NCI-H524 (cell line): ENCODE measurements at places on chromosomes 7 and 10.

GRCh38 chr10:101330631-101331225 lies 23.2 kb upstream of the BTRC start:
- peak; percentile 25 for DNase-seq

DNA sequence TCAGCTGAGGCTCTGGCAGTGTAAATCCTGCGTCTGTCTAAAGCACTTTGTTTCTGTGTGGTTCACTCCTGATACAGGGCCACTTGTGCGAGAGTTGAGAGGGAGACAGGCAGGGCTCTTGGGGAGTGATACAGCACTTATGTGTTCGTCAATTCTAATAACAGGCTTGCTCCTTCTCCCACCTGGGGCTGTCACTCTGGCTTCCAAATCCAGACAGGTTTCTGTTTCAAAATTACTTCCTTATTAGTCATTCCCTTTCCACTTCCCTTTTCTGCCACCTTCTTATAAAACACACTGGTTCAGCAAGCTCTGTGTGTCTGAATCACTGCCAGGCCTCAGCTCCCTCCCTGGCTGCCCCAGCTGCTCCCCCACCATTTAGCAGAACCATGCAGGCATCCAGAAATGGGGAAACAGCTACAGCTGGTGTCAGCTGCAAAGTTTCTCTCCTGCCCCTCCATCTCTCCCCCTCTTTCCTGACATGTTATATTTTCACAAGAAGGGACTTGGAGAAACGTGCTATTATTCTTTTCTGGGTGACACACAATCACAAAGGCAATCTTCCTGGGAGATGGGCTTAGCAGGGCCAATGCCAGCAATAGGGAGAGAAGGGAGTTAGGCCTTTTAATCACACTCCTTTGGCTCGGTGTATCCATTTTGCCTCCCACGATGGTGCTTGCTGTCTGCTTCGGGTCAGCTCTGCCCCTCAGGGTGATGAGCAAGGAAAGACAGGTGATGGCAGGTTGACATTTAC lies 58.4 kb upstream of the ZNRF2 start:
- peak; percentile 87 for DNase-seq

- no peak for DNase-seq
Observed at GRCh38 chr10:2897619-2898508, 169.5 kb upstream of the PFKP start.

DNA sequence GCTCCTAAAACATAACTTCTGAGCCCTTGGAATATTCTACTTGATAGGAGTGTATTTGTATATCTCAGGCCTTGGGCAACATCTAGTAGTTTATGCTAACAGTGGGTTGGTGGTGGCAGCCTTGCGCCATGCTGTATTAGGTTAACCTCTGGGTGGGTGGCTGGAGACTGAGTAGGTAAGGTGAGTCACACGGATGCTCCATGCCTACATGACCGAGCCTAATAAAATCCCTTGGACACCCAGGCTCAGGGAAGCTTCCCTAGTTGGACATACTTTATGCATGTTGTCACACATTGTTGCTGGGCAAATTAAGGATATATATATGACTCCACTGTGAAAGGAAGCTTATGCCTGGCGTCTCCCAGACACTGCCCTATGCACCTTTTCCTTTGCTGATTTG lies 6.0 kb upstream of the DAGLB start:
- DNase-seq, result no peak

DNA sequence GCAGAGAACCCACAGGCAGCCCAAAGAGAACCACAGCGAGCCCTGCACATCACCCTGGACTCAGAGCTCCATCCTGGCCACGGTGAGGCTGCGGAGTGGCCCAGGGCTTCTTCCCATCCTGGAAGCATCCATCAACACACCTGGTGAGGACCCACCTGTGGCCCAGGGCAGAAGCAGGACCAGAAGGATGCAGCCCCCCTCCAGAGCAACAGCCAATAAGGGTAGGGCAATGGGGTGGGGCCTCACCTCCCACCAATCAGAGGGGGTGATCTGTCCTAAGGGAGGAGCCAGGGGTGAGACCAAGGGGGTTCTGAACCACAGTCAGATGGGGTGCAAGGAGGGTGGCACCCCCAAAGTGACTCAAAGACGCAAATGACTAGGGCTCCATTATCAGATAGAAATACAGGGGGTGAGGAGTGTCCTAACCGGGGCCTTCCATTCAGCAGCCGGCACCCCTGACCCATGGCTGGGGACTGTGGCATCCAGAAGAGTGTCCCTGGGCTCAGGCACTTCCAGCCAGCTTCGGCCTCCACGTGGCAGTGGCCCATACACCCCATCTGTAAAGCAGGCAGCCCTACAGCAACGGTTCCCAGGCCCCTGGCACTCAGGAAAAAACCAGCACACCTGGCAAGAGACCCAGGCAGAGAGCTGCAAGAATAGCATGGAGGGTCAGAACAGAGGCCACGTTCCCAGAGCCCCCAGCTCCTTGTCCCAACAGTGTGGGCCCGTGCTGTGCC lies 36.9 kb downstream of the STK32C start:
- DNase-seq, result no peak

DNA sequence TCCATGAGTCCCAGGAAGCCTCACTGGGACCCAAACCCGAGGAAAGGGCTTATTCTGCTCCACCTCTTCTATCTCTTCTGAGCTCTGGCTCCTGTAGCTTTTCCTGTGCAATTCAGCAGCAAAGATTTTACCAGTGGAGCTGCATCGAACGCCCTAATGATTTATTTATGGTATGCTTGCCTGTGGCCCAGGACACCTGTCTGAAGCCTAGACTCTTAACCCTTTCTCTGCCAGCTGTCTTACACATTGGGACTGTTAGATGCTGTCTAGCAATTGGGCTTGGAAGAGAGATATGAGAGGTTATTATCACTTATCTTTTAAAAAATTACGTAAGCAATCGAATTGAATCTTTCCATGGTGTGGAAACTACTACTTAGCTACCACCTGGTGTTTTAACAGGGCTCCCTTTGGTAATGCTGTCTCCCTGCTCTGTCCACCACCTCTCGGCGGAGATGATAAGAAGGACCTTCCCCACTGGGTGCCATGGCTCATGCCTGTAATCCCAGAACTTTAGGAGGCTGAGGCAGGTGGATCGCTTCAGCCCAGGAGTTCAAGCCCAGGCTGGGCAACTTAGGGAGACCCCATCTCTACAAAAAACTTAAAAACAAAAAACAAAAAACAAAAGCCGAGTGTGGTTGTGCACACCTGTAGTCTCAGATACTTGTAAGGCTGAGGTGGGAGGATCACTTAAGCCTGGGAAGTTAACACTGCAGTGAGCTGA lies 8.8 kb downstream of the ACSL5 start:
- DNase-seq, result no peak

- no peak for DNase-seq
Observed at GRCh38 chr10:83017076-83017867, 1122.0 kb upstream of the GHITM start.

- DNase-seq, result peak; percentile 25
Observed at GRCh38 chr7:156223935-156224832, 411.9 kb upstream of the SHH start.

DNA sequence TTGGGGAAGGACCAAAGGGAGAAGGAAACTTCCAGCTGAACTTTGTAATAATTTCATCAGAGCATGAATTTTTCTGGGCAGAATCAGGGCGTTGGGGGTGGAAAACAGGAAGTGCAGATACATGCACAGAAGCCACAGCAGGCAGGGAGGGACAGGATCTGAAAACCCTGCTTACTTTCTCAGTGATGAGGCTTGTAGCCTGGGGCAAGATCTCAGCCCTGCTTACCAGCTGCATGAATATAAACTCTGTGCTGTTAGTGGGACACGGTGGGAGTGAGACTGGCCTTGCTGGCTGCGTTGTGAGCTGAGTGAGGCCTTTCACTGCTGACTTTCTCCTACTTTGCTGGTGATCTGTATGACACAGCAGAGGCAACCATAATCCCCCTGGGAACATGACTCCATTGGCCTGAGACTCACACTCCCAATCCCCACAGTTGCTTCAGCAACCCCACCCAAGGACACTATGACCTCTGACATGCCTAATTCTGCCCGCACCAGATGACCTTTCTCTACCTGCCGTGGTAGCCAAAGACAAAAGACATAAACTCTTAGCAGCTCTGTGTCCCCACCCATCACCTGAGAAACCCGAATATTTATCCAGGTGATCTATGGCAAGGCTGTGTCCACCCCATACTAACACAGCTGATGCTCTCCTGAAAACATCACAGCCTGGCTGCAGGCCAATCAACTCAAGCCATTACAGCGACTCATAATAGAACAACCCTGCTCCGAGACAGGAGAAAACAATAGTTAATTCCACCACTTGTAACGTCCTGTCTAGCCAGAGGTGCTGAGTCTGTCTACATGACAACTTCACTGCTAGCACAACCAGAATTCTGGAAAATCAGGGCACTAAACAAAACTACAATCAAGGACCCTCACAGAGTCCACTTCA lies 190.7 kb upstream of the CHRM2 start:
- DNase-seq, result no peak

- peak; percentile 51 for DNase-seq
Observed at GRCh38 chr10:69644658-69645295, 14.7 kb downstream of the FAM241B start.

- peak; percentile 51 for DNase-seq
Observed at GRCh38 chr7:77415823-77416620, at the start of gene GSAP. Gene GSAP (minus strand): TSS chr7:77416349. CDS start chr7:77416321, 28 bp downstream.

DNA sequence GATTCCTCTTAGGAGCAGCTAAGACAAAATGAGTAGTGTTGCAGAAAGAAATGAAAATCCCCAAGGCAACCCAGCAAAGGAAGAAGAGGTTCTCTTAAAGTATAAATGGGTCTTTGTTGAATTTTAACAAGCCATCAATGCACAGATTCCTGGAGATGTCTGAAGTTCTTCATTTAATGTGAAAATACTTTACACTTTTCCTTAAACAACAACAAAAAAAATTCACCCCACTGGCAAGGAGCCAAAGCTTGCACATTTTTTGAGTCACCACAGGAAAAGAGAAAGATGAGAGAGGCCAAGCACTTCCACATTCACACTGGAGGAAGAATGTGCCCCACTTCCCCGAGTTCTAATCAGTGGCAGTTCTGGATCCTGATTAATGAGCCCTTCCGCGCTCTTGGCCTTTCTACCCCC lies 286.4 kb upstream of the MEOX2 start:
- DNase-seq, result no peak

- peak; percentile 1 for DNase-seq
Observed at GRCh38 chr10:17219024-17219423, 9.0 kb upstream of the VIM start.

- no peak for DNase-seq
Observed at GRCh38 chr10:8283166-8283905, 228.8 kb downstream of the GATA3 start.

GRCh38 chr10:74753442-74754211 lies 72.8 kb upstream of the KAT6B start:
- DNase-seq, result no peak

DNA sequence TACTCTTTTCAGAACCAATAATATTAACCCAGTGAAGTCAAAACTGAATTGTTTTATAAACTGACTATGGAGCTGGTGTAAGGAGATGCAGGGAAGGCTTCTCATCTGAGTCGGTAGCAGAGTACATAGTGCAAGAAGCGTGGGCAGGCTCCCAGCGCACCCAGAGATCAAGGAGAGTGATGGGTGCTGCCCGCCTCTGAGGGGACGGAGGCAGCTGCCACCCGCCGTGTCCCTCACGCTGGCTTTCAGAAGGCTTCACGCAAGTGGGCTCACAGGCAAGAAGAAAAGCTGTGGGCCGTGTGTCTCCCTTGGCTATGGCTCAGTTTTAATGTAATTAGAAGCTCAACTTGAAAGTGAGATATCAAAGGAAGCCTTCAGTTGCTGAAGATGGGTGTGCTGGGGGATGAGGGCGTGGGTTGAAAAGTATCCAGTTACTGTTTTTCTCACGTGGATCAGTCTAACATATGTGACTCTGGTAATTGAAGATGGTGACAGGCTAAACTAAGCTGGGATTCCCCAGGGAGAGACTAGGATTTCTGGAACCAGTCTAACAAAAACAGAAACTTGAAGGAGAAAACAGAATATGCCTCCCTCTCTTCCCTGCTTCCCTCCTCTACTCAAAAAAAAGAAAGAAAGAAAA lies 159.9 kb downstream of the MGMT start:
- DNase-seq, result peak; percentile 52

DNA sequence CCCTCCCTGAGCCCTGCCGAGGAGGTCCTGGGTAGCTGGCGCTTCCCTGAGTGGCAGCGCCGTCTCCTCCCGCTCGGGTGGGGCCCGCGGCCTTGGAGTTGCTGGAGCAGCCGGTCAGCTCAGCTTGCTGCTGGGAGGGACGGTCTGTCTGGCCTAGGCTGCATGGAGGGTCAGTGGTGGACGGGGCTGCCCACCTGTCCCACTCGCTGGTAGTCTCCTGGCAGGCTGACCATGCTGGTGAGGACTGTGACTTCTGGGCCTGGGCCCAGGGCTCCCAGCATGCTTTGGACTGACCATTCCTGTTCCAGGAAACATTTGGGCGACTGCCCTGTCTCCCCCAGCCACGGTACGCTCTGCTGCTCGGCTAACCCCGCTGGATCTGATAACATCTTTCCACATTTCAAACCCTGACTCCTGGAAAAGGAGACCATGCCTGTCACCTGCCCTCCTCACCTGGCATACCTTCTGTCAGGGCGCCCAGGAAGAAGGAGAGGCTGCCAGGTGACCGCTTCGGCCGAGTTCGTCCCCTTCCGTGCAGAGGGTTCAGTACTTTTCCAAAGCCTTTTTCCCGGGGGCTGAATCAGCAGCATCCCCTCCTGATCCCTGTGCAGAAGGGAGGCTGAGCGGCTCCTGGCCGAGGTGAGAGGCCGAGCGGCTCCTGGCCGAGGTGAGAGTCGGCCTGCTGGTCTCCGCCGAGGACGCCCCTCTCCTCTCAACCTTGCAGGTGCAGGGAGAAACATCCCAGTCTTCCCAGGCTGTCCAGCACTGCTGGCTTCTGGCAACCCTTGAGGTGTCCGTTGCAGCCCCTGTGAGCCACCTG lies 43.4 kb downstream of the FAM20C start:
- no peak for DNase-seq

- DNase-seq, result no peak
Observed at GRCh38 chr7:11895337-11895736, 63.3 kb upstream of the THSD7A start.

- DNase-seq, result no peak
Observed at GRCh38 chr10:69409968-69410367, 6.8 kb downstream of the TACR2 start.
